Stimulated activated CD4-positive, alpha-beta T cell treated with anti-CD3 and anti-CD28 coated beads, Interleukin-2, amount 100 ng/mL, for 24 hours (primary cell): ENCODE measurements at places on chromosomes 2 and 18.
A peak's percentile ranks its signal among the peaks of the same experiment; 100 is the strongest.

DNA sequence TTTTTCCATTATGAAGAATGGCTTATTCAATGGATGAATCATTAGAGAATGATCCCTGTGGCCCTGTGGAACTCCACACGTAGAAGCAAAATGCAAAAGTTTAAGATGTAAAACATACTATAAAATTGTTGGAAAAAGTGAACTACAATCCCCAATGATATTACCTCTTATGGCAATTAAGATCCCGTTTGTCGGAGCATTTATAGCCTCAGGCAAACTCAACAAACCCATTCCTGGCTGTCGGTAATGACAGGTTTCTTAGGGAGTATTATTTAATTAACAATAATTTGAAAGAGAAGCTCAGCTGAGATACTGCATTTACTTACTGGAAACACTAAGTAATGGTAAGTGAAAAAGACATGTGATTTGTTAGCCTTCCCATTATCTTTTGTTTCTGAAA is 138.3 kb downstream of the CDH20 start:
- DNase-seq, result no peak

- peak; percentile 56 for DNase-seq
Observed at GRCh38 chr2:218397820-218398436, 1.7 kb upstream of the CTDSP1 start.

- DNase-seq, result no peak
Observed at GRCh38 chr18:34117319-34117718, 107.4 kb downstream of the NOL4 start.

- no peak for DNase-seq
Observed at GRCh38 chr2:189629531-189630453, 31.5 kb upstream of the ASNSD1 start.

- no peak for DNase-seq
Observed at GRCh38 chr2:234075518-234075915, 25.0 kb downstream of the SPP2 start.
